ENCODE measurements at places on chromosomes 5 and 9. TPM values are rescaled to one million over a fixed set of nuclear protein-coding genes. Genes with fewer than 3 reads are reported as not detected.
A peak's percentile ranks its signal among the peaks of the same experiment; 100 is the strongest.

DNA sequence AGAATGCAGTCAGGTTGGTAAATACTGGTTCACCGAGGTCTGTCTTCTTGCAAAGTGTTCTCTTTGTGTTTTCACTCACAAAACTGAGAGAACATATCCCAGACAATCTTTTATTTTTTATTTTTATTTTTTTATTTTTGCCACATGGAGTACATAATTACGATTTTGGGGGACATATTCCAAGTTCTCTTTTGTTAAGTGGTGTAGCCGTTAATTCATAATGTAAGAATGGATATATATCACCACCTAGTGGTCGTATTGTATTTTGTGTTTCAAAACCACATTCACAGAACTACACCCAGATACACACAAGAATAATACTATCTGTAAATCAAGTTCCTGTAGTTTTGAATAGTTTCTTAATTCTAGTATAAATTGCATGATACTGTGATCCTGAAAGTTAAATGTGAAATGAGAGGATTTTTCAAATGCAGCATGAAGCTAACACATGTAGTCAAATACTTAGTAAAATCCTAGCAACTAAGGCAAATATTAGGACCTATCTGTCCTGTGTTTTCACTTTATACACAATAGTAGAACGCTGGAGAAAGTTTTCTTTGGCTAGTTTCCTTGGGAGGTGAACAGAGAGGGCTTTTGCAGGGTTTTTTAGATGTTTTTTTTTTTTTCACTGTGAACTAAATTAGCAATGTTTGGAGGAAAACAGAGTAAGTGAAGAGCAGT is 92.7 kb downstream of the VCAN start:
- peak; percentile 62 for DNase-seq

Gene DMRT3
- total RNA-seq = not detected

GRCh38 chr5:150523472-150524350 is 15.8 kb downstream of the NDST1 start:
- DNase-seq = peak; percentile 71

Gene CAMSAP1
- 39.8 TPM for total RNA-seq

Gene EXOSC2
- 23.8 TPM for total RNA-seq

- no peak for DNase-seq
Measured at GRCh38 chr5:79773612-79774011, 84.0 kb downstream of the CMYA5 start.

- DNase-seq = no peak
Measured at GRCh38 chr5:6505416-6505755, 56.7 kb downstream of the UBE2QL1 start.

Gene PRSS3
- total RNA-seq = 1.6 TPM
